ENCODE measurements at places on chromosomes 5 and 9.

- DNase-seq = no peak
Measured at GRCh38 chr5:140011297-140011802, 31.7 kb downstream of the NRG2 start.

DNA sequence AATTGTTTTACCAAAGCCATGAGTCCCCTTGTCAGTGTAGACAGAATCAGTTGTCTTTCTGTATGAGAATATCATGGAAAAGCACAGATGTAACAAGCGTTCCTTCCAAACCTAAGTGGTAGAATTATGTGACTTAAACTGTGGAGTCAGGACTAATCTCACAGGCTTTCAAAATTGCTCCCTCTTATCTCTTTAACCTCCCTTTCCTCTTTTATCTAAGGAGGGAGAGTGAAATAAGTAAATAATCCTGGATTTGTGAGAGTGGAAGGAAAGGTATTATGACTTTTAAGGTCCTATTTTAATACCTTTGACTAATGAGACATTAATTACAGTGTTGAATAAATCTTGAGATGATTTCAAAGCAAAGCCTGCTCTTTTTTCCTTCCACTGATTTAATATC, 52.4 kb upstream of the LIFR start:
- DNase-seq = no peak

DNA sequence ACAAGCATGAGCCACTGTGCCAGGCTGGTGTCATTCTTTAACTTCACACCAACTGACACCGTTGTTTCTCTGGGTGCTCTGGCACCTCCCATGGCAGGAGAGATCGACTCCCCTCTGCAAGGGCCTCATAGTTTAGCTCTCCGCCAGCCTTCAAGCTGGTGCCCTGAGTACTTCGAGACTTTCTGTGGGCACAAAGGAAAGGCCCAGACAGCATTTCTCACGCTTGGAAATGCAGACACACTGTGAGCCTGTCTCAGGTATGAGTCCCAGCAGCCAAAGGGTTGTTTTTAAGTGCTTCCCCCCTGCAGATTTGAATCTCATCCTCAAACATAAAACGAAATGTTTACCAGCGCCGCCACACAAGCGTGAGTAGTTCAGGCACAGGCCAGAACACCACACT, 11.1 kb upstream of the TCF7 start:
- no peak for DNase-seq

GRCh38 chr9:4927701-4928100, 57.4 kb upstream of the JAK2 start:
- no peak for DNase-seq

DNA sequence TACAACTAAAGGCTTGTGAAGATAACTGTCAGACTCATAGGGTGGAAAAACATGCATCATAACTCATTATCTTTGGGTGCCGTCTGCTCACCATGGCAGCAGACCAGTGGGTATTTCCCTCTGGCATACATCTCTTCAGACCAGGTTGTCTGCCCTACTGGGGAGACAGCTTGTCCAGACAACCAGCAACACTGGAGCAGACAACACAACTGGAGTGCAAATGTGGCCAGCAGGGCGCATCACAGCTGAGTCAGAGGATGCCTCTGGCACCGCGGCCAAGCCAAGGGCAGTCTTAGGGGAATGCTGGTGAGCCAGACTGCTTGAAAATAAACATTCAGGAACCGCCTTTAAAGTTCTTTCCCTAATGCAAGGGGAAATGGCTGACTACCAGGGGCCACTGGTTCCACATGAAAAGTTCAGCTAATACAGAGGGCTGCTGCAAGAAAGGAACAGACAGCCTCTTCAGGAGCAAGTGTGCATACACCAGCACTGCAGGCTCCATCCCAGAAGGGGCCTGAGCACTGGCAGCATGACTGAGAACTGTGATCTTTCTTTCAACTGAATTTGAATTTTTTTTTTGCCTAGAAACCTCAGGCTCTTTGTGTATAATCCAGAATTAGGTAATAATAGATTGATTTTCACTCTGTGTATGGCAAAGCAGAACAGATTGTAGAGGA, 77.3 kb downstream of the MAMDC2 start:
- no peak for DNase-seq

DNA sequence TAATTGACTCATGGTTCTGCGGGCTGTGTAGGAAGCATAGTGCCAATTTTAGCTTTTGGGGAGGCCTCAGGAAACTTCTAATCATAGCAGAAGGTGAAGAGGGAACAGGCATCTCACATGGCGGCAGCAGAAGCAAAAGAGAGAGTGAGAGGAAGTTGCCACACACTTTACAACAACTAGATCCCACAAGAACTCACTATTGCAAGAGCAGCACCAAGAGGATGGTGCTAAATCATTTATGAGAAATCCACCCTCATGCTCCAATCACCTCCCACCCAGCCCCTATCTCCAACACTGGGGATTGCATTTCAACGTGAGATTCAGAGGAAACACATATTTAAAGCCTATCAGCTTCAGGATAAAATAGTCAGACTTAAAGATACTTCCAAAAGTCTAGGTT, 36.1 kb upstream of the LPAR1 start:
- no peak for DNase-seq

DNA sequence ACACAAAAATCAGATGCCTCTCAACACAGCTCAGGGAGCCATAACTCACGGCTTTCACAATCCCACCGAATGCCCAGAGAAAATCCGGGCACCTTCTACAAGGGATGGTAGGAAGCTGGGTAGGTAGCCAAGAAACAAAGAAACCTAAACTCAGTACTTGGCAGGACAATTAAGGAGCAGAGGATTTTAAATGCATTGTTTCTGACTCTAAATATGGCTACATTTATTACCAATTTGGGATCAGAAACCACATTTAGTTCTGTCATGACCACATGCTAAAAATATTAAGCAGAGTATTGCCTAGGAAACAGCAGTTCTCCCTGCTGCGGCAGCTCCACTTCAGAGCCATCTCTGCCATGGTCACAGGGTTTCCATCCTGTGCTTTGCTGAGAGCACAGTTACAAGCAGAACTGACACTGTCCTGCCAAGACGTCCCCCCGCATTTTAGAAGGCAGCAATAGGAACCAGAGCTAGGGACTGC, 57.5 kb downstream of the SIL1 start:
- no peak for DNase-seq

DNA sequence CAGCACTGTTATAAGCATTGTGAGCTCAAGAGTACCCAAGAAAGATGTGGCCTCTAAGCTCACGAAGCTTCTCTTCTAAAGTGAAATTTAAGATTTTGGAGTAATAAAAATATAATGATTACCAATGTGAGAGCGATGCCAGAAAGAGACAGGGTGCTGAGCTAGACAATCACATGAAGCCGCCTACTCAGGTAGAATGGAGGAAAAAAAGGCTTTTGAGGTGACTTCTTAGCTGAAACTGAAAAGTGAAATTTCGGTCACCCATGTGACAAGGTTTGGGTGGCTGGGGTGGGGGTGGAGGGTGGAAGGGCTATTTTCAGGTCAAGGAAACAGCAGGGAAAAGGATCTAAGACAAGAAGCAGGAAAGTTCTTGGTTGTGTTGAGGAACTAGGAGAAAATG, 388.2 kb upstream of the WWC1 start:
- DNase-seq = no peak

GRCh38 chr5:139389701-139390638, at the start of gene MZB1:
MZB1 (minus strand) TSS chr5:139389913; CDS start chr5:139389856, 57 bp downstream.
- DNase-seq = peak; percentile 91

- DNase-seq = no peak
Measured at GRCh38 chr9:124562328-124562727, 55.1 kb upstream of the NR5A1 start.

GRCh38 chr5:159782197-159782994, 133.9 kb upstream of the ADRA1B start:
- DNase-seq = no peak

- no peak for DNase-seq
Measured at GRCh38 chr9:77981332-77981731, 50.3 kb downstream of the GNAQ start.

DNA sequence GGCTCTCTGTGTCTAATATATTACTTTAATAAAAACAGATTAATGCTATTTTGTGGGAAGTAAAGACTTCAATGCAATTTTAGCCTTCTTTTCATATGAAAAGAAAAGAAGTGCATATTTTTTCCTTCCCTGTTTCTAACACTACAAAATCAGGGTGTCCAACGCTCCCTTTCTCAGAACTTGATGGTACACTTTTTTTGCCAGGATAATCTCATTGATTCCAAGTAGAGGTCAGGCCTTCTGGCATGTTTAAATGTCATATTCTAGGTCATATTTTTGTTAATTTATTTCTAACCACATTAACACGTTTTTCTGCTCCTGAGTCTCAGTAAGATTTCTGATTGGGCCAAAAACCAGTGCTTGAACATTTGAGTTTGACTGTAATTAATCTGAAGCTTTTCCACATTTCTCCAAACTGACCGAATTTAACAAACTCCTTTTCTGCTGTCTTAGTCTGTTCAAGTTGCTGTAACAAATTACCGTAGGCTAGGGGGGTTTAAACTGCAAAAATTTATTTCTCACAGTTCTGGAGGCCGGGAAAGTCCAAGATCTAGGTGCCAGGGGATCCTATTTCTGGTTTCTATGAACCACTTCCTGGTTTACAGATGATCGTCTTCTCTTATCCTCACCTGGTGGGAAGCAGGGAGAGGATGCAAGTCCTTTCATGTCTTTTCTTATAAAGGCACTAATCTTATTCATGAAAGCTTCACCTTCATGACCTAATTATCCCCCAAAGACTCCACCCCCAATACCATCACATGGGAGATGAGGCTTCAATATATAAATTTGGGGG, 63.2 kb upstream of the ELL2 start:
- DNase-seq = no peak

GRCh38 chr9:107108342-107109130, 174.5 kb upstream of the RAD23B start:
- DNase-seq = no peak

- no peak for DNase-seq
Measured at GRCh38 chr9:97768746-97769145, 71.6 kb upstream of the XPA start.

DNA sequence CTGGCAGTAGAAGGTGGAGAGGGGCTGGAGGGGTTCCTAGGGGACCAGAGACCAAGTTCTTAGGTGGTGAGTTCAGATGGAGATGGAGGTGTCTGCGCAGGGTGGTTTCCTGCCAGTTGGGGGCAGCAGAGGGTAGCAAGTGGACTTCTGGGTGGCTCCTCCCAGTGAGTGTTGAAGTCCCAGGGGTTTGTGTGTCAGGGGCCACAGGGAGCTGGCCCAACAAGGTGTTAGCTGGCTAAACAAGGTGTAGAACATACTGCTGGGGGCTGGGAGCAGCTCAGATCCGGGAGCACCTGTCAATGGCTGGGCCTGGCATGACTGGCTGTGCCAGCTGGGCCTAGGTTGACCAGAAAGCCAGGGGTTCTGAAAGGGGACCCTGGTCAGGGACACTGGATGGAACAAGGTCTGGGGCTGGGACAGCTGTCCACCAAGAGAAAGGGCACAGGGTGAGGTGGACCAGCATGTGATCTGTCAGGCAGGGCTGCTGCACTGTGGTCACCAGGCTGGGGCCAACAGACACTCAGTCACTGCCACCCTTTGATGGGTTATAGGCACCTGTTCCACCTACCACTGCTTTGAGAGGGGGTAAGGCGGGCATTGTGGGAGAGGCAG, 35.6 kb downstream of the DAB2IP start:
- peak; percentile 75 for DNase-seq

DNA sequence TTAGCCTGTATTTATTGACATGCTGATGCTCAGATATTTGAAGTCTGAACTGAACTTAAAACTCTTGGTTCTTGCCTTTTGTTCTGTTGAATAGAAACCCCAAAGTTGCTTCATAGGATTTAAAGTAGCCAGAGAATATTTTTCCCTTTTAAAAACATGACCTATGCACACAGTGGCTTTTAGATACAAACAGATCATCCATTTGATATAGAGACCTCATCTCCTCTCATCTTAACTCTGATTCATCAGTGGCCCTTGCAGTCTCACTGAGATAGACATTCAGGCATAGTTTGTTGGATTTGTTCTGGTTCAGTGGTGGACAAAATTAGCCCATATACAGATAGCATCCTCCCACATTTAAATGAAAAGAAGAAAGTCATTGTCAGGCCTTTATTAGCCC, 43.5 kb upstream of the PJA2 start:
- no peak for DNase-seq

GRCh38 chr5:115831163-115831768, 10.1 kb downstream of the ATG12 start:
- DNase-seq = peak; percentile 49

- DNase-seq = peak; percentile 1
Measured at GRCh38 chr5:59893429-59894227, at the start of gene PDE4D. PDE4D (minus strand) TSS chr5:59893726.

DNA sequence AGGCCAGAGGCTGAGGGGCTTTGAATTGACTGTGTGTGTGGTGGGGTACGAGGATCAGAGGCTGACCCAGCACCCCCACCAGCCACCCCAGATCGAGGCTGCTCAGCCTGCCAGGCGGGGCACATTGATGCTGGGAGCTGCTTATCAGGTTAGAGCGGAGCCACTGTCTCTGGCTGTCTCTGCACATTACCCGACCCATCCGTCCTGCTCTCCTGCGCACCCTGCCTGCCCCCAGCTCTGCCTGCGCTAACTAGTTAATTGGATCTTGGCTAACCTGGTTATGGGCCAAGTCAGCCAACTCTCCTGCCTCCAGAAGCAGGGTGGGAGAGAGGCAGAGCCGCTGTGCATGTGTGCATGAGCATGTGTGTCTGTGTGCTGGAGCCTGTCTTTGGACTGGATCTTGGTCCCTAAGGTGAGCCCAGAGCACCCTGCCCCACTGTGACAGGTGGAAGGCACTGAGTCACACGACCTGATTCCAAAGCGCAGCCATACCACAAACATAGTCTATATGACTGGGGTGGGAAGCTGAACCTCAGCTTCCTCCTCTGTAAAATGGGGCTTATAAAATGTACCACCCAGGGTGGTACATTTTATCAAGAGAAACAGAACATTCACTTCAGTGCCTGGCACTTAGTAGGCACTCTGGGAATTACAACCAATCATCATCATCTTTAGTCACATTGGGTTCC, 39.7 kb downstream of the PCDH1 start:
- no peak for DNase-seq

DNA sequence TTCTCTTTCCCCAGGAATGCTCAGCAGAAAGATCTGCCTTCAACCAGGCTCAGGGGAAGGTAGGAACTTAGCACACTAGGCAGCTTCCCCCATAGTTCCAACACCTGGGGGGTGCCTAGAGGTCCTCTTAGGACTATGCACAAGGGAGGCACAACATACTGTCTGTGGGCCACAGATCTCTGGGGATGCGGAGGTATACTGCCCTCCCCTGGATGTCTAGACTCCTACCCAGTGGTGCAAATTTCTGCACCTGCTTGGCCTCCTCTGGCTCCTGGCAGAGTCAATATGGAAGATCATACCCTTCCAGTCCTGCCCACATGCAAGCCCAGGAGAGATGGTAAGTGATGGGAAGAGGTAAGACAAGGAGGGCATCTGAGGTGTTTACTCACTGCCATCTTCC, 247.5 kb upstream of the DAPK1 start:
- DNase-seq = no peak

Measured in activated CD4-positive, alpha-beta T cell treated with anti-CD3 and anti-CD28 coated beads, Interleukin-2, amount 50 U/mL, for 16 hours (primary cell).